ENCODE measurements at places on chromosomes 7 and 10. TPM values are rescaled to one million over a fixed set of nuclear protein-coding genes. Genes with fewer than 3 reads are reported as not detected.

The RET gene
- polyA plus RNA-seq = 2.4 TPM

The CAMK2B gene
- polyA plus RNA-seq = 3.1 TPM

The NODAL gene
- 0.66 TPM for polyA plus RNA-seq

The EMX2 gene
- 158 TPM for polyA plus RNA-seq

The ANLN gene
- 25.5 TPM for polyA plus RNA-seq

DNA sequence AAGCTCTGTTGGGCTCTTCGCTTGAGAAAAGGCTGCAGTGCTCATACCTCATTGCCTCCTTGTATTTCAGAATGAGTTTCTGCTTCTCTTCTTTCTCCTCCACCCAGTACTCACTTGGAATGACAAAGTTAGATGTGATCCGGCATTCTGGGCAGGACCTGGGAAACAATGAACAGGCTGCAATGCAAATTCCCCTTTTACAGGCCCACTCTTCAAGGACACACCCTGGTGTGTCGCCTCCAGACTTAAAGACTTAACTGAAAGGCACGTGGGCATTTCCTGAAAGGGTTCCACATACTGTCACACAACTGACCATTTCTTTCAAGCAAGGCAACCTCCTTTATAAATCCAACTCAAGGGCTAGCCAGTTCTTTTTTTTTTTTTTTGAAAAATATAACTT lies 23.6 kb downstream of the MKRN1 start:
- no peak for DNase-seq

- no peak for DNase-seq
These were observed 152.6 kb downstream of the CAMK1D start for GRCh38 chr10:12501841-12502525.

DNA sequence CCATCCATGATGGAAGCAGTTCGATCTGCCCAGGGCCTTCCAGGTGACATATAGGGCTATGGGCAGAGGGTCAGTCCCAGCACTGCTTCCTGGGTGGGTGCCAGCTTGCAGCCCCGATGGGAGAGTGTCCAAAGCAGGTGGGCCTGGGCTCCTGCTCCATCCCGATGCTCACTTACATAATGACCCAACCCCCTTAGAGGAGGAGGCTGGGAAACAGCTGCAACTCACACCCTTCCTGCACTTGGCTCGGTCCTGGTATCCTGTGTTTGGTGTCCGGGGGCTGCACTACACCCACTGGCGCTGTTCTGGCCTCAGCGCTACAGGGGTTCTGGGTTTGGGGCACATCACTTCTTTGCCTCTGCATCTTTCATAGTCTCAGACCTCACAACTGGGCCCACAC lies 58.5 kb downstream of the PKD1L1 start:
- no peak for DNase-seq

GRCh38 chr10:124087672-124088634 lies 5.4 kb downstream of the CHST15 start:
- DNase-seq = no peak

- no peak for DNase-seq
These were observed 40.0 kb upstream of the FAM3C start for GRCh38 chr7:121436136-121436535.

- no peak for DNase-seq
These were observed 38.1 kb upstream of the CDHR3 start for GRCh38 chr7:105924945-105925344.

DNA sequence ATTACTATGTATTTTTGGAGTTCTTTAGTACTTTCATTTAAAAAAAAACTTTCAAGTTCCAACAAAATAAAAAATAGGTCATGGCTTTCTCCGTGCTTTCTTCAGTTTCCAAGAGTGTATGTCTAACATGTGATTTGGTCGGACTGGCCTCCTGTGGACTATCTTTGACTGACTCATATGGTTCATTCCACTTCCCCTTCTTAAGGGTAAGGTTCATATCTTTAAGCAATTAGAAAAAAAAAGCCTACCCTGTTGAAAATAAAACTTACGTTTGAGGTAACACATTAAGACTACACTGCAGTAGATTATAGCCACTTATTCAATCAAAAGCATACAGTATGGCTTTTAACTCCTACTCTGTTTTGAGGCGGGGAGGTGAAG lies 112.8 kb upstream of the AHR start:
- DNase-seq = no peak

GRCh38 chr7:73841689-73842066 lies 638 bp downstream of the METTL27 start:
- DNase-seq = no peak

- no peak for DNase-seq
These were observed 76.8 kb downstream of the TMEM26 start for GRCh38 chr10:61376377-61376776.

DNA sequence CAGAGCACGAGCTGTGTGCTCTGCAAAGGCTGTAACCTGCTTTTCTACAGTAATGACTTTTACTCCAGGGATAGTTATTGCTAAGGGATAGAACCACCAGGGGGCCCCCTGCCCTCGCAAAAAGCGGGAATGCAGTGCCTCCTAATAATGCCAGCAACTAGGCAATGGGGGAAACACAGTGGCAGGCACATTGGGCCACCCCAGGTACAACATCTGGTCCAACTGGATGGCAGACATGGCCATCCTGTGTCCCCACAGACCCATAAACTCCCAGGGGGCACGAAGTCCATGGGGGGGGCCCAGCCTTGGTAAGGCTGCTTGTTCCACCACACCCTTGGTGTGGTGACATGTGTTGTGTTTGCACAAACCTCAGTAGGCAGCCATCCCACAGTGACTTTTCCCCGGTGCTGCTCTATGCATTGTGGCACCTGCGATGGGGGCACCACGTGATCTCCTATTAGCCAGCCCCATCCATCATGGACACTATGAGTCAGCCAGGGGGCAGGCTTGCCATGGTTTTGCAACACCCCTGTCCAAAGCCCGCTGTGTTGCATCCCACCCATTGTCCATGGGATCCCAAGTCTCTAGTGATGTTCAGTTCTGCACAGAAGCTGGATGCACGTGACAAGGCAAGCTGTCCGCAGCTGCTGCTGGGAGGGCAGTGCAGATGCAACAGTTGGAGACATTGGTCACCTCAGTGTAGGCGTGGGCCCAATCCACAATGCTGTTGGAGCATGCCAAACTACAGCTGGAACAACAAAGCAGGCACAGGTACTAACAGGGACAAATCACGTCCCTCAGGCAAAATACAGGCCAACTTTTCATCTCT lies 84.0 kb downstream of the ANLN start:
- no peak for DNase-seq

DNA sequence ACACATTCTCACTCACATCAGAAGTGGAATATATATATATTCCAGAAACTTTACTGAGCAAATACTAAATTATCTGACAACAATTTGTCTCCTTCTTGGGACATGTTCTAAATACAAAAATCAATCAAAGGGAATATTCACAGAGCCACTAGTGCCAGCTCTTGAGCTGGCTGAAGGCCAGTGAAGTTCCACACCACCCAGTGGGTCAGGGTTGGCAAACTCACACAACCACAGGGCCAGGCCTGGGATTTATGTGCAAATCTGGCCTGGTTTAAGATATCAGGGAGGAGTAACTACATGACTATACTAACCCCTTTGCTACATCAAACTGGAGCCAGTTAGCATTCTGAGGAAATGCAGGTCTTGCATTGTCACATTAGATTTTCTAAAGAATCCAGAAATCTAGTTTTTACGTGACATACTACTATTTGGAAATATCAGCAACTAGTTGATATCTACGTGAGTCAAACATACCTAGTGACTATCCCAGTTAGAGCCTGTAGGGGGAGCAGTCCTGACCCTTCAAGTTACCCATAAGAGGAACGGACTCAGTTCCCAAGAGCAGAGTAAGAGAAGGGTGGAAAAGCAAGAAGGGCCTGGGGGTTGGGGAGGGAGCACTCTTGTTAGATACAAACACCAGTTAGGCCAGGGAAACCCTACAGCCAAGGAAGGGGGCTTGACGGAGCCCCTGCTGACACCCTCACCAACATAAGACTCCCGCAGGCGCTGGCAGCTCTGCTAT lies 600.4 kb downstream of the KCNMA1 start:
- no peak for DNase-seq
